ENCODE measurements at places on chromosomes 11 and 22.

DNA sequence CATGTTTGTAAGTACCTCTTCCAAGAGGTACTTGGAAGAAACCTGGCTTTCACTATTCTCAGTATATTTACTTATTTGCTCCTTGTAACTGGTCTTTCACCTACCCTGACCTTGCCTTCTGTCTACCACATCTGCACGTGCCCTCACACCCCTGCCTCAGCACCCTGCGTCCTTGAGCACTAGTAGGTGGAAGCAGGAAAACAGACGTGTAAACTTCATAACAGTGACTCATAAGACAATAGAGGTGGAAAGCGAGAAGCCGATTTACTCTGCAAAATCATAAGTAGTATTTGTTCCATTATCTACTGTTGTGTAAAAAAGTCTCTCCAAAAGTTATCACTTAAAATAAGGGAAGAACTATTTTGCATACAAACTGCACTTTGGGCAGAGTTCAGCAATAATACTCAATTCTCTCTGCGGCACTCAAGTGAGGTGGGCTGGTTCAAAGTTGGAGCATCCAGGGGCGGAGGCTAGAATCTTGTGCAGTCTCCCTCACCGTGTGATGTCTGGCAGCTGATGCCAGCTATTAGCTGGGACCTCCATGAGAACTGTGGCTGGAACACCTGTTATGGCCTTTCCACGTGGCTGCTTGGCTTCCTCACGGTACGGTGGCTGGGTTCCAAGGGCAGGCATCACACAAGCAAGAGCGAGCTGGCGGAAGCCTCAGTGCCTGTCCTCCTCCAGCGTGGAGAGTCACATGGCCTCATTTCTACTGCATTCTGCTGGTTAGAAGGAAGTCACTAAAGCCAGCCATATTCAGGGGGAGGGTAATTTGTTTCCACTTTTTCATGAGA lies 30.4 kb downstream of the PACS1 start:
- DNase-seq, result peak; percentile 35

- peak; percentile 31 for DNase-seq
These were observed 55.6 kb downstream of the P4HA3 start for GRCh38 chr11:74255741-74256375.

DNA sequence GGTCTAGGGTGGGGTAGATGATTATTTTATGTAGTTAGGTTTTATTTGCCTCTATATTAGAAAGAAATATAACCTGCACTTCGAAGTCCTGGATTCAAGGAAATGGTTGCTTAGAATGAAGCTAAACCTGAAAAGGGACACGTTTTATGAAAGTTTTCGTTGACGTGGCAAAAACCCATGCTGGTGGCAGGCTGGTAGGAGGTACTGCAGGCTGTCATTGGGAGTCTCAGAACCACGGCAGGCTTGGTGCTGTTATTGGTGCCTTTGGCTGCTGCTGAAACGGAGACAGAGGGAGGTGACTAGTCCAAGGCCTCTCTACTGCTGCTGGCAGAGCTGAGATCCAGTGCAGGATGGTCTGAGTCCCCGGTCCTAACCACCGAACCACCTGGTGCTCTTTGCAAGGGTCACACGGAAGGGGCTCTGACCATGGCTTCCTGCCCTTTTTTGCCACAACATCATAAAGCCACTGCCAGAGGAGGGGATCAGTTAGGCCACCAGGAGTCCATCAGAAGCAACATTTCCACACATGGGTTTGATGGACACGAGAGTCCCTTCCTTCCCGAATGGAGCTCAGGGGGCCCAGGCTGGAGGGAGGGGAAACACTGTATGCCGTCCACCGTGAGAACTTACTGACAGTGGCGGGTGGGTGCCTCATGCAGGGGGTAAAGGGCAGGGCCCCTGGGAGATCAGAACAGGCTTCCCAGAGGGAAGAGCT lies 13.4 kb downstream of the CSF2RB start:
- DNase-seq, result no peak

DNA sequence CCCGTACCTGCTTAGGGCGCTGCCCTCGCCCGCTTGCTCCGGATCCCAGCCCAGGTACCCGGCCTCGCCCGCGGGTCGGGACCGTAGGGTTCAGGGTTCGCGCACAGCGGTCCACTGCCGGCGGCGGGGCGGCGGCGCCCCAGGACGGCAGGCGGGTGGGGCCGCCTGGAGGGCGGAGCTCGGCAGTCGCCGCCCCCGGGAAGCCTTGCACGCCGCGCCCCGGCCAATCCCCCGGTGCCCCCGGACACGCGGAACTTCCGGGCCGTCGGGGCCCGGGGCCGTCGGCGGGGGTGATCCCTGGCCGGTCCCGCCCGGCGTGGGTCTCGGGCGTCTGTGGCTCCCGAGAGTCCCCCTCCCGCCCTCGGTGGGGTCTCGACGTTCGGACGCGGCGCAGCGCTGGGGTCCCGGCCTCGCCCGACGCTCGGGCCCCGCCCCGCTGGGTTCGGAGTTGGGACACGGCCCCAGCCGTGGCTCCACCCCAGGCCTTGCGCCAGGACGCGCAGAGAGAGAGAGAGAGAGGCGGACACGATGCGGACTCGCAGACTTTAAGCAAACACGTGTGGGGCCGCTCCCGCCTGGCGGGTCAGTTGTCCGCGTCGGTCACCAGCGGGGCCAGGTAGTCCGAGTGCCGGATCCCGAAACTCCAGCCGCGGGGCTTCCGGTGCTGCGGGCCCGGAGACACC lies at the start of gene TYMP:
Gene TYMP, minus strand, starts transcription at position 116 of the 683 bp plus-strand sequence. CDS start 303 bp downstream, outside the sequence.
- no peak for DNase-seq

GRCh38 chr11:13215149-13215548 lies 62.4 kb upstream of the BMAL1 start:
- DNase-seq, result no peak

DNA sequence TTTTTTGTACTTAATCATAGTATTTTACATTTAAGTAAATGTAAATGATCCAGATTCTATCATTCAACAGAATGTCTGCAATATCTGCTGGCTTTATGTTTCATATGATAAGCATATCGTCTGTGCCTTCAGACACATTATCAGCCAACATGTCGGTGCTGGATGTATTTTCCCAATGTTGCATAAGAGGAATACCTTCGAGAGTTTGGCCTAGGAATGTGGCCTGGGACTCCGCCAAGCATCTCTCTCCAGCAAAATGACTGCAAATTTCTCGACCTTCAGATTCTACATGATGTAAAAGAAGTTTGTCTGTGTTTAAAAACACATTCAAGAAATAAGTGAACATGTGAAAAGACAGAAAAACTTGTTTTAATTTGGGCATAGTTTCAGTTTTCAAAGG lies 6.9 kb downstream of the BDNF start:
- DNase-seq, result no peak

All from stimulated activated CD8-positive, alpha-beta memory T cell treated with anti-CD3 and anti-CD28 coated beads, Interleukin-2, amount 100 ng/mL, for 1 hour (primary cell).